ENCODE measurements at places on chromosomes 2 and 18.

- no peak for DNase-seq
Observed at GRCh38 chr2:147542351-147542750, 302.5 kb upstream of the ACVR2A start.

- no peak for DNase-seq
Observed at GRCh38 chr2:58871469-58872142, 630.5 kb upstream of the FANCL start.

GRCh38 chr2:7707723-7708122 lies 790.5 kb downstream of the RNF144A start:
- DNase-seq: no peak

GRCh38 chr18:58637197-58637596 lies 8.3 kb upstream of the ALPK2 start:
- no peak for DNase-seq

- no peak for DNase-seq
Observed at GRCh38 chr2:96073170-96073775, 38.6 kb upstream of the GPAT2 start.

Data from left ventricle myocardium superior (tissue), 1 donor.